ENCODE measurements at places on chromosomes 6 and 20.
A peak's percentile ranks its signal among the peaks of the same experiment; 100 is the strongest.

DNA sequence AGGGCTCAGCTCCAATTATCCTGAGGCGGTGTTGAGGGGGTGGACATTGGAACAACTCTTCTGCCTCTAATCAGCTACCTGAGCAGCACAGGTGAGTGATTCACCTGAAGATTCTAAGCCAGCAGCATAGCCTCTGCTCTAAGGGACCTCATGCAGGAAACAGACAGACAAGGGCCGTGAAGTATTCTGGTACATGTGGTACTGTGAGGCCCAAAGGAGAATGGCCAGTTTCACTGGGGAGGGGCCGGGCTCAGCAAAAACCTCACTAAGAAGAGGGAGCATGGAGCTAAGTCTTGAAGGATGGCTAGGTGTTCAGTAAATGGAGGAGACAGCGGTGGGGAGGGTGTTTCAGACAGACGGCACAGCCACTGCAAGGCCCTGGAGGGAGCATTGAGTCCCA is 58.5 kb upstream of the CCDC167 start:
- no peak for DNase-seq

- no peak for DNase-seq
Observed at GRCh38 chr6:129009851-129010250, 126.9 kb downstream of the LAMA2 start.

DNA sequence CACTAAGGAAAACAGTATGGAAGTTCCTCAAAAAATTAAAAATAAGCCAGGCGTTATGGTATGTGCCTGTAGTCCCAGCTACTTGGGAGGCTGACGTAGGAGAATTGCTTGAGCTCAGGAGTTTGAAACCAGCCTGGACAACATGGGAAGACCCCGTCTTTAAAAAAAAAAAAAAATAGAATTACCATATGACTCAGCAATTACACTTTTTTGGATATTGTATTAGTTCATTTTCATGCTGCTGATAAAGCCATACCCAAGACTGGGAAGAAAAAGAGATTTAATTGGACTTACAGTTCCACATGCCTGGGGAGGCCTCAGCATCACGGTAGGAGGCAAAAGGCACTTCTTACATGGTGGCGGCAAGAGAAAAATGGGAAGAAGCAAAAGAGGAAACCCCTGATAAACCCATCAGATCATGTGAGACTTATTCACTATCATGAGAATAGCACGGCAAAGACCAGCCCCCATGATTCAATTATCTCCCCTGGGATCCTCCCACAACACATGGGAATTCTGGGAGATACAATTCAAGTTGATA is 10.8 kb upstream of the SMIM29 start:
- no peak for DNase-seq

DNA sequence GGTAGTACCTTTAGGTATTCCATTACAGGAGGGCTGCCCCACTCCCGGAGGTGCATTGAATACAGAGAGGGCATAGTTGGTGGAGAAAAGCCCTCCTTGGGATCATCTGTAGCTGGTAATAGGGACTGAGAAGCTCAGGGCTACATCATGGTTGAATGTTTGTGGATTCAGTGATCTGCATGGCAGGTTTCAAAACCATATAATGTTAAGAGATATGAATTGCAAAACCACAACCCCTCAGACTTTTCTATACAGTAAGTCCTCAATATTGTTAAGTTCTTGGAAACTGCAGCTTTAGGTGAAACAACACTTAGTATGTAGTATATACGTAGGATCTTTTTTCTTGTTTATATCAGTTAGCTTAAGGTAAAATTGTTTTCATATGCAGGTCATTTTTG is 11.3 kb downstream of the TULP4 start:
- DNase-seq: no peak

- peak; percentile 84 for DNase-seq
Observed at GRCh38 chr6:154661768-154662167, 71.4 kb upstream of the SCAF8 start.

GRCh38 chr20:7305976-7306375 is 538.5 kb downstream of the BMP2 start:
- DNase-seq: no peak

GRCh38 chr20:17888044-17888443 is 80.5 kb downstream of the SNX5 start:
- DNase-seq: no peak

DNA sequence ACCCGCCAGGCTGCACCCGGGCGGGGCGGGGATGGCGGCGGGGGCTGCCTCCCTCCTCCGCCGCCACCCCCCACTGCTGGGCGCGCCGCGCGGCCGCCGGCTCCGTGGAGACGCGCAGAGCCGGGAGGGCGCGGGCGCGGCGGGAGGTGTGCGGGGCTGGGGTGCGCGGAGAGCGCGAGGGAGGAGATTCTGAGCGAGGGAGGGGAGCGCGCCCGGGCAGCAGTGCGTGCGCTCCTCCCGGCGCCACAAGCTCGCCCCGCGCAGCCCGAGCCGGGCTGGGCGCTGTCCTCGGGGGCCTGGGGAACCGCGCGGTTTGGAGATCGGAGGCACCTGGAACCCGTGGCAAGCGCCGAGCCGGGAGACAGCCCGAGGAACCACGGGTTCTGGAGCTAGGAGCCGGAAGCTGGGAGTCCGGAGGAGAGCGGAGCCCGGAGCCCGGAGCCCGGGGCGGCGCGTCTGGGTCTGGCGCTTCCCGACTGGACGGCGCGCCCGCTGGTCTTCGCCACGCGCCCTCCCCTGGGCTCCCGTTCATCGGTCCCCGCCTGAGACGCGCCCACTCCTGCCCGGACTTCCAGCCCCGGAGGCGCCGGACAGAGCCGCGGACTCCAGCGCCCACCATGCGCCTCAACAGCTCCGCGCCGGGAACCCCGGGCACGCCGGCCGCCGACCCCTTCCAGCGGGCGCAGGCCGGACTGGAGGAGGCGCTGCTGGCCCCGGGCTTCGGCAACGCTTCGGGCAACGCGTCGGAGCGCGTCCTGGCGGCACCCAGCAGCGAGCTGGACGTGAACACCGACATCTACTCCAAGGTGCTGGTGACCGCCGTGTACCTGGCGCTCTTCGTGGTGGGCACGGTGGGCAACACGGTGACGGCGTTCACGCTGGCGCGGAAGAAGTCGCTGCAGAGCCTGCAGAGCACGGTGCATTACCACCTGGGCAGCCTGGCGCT is at the start of gene NTSR1:
NTSR1 (plus strand) TSS at position 246 of the 946 bp plus-strand sequence; CDS start at position 618, 372 bp downstream.
- peak; percentile 69 for DNase-seq

- no peak for DNase-seq
Observed at GRCh38 chr6:28551891-28552666, 26.4 kb downstream of the GPX5 start.

DNA sequence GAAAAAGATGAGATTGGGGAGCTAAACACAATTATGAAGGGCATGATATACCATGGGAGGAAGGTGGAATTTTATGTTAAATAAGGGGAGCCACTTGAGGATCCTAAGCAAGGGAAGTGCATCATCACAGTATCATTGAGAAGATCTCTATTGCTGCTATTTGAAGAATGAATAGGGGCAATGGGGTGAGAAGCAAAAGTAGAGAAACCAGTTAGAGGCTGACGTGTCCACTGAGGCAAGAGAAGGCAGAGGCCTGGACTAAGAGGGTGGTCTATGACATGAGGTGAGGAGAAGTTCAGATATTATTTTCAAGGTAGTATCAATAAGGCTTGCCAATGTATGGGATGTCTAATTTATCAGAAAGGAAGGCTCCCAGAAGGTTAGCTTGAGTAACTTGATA is 111.6 kb downstream of the TENT5A start:
- no peak for DNase-seq

DNA sequence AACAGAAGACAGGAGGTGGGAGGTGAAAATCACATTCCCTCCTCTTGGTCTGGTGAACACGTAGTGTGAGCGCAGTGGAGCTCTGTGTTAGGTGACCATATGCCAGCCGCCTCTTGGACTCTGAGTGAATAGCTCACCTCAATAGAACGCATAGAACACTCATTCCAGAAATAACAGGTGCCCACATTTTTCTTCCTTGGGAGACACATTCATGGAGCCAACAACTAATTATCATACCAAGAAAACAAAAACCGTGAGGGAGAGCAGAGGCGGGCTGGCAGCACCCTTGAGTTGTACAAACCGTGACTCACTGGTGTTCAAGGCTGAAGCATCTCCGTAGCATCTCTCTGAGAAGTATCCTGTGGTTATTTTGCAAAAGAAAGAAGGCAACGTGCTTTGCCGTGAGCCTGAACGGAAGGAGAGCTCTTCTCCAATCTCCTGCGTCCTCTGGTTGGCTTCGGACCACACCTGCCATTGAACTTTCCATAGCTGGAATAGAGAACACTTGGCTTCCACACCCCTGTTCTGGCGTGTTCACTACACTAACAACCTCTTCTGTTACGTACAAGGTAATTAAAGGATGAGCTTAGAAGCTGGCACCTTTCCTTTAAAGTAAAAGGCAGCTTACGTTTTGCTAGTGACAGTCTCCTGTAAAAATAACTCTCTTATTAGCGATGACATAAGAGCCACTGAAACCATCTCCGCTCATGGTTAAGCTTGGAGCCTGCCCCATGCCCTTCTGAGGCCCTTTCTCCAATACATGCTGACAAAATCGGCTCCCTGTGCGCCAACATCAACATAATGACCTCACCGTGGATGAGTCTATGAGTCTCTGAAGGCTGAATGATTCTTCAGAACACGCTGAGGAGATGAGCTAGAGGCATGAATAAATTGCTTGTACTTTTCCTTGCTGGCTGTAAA is 30.2 kb upstream of the SGK1 start:
- DNase-seq: no peak

GRCh38 chr6:170463101-170463721 is 89.9 kb downstream of the PSMB1 start:
- DNase-seq: no peak

GRCh38 chr20:58571693-58572427 is 56.7 kb upstream of the APCDD1L start:
- DNase-seq: no peak

DNA sequence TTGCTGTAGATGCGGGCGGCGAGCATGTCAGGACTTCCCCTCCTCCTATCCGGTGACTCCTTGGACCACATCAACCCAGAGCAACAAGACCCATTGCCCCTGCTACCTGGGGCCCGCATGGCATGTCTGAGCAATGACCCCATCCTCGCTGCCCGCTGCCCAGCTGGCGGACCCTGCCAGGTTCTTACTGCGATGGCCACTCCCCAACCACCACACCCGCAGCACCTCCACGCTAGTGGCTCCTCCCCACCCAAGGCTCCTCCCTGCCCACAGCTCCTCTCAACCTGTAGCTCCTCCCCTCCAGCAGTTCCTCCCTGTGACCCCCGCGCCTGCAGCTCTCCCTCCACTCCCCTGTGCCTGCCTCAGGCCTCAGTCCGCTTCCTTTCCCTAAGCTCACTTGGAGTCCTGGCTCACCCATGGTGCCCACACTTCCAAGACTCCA is 17.6 kb upstream of the SERPINB9 start:
- DNase-seq: no peak

DNA sequence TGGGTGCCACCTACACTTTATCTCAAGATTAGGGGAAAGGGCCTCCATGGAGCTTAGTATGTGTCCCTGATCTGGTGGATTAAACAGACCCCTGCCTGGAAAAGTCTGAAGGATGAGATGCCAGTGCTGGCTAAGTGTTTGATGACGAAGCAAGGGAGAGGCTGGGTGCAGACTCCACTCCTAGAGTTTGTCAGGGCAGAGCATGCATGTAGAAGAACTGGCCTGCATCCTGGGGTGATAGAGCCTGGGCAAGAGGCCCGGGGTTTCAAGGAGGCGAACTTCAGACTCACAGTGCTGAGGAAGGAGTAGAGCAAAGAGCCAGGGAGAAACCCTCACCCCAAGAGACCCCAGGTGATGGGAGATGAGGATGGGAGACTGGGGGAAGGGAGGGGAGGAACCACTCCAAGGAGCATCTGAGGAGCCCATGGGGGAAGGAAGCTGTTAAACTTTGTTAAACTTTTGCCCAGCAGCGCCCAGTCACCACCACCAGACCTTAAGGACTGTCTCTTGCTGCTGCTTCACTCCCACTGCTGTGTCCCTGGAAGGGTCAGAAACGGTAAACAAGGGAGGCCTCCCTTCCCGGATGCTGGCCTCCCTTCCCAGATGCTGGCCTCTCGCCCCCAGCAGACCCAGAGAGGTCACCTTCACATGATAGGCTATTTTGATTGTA is 61.6 kb downstream of the RPRD1B start:
- no peak for DNase-seq

DNA sequence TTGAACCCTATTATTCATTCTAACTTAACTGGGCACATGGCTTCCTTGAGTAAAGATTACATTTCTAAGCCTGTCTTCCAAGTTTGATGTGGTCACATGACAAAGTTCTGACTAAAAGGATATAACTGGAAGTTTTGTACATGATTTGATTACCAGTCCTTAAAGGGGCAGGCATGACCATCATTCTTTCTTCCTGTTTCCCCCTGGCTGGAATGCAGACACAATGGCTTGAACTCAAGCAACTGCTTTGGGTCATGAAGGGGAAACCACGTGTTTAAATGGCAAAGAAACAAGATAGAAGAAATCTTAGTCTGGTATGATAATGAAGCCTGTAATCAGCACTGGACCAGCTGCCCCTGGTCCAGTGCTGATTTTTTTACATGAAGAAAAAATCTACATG is 15.6 kb upstream of the SHLD1 start:
- DNase-seq: no peak

GRCh38 chr6:43772681-43773049 is 2.7 kb downstream of the VEGFA start:
- DNase-seq: peak; percentile 36

GRCh38 chr6:160088784-160089533 is 32.7 kb upstream of the SLC22A1 start:
- DNase-seq: no peak

DNA sequence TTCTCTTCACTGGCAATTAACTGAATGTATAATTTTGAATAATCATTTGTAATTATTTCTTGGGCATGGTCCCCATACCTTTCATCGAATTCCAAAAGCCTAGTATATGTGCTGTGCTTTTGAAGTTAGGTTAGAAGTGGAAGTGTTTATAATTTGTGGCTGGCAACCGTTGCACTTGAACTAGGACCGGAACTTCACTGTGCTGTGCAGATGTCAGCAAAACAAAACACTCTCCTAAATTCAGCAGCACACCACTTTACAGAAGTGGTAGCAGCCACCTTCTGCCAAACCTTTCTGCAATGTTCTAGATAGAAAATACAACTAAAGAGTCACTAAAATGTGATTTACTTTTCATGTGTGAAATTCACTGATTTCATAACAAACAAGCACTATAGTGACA is 111.9 kb downstream of the FAM83B start:
- no peak for DNase-seq

DNA sequence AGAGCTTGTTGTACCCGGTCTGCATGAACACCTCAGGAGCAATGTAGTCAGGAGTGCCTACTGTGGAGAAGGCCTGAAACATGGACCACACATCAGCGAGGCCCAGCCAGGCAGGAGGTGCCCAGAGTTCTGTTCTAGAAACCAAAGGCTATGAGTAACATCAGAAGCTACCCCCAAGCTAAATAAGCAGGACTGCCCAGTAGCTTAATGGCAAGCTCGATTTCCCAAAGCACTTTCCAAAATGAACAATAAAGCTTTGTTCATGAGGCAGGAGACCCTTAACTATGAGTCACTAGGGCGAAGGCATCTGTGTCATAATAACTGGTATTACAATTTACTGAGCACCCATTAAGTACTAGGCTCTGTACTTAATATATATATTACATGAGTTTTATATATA is 47.4 kb downstream of the STK38 start:
- no peak for DNase-seq

Measured in A673 (cell line).